Naive thymus-derived CD8-positive, alpha-beta T cell (primary cell): ENCODE measurements at places on chromosomes 7 and 10. TPM values are rescaled to one million over a fixed set of nuclear protein-coding genes. Genes with fewer than 3 reads are reported as not detected.

DNA sequence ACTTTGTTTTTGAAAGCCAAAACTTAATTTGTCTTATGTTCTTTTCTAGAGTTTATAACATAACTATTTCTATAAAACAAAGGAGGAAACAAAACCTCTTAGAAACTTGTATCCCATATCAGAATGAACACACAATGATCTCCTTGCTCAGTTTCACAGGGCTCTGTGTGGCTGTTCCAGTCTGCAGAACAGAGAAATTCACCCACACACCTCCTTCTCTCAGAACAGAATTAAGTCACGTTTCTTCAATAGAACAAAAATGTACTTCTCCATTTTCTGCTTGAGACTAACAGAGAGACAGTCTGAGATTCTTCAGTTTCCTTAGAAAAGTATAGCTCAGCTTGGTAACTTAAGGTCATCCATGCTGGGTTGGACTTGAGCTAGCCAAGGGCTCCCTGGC lies 15.8 kb upstream of the DOCK1 start:
- no peaks in the 10 kb centered on the region for H3K36me3 ChIP-seq
- no peak overlapping the region for H3K4me3 ChIP-seq
- H3K4me1 ChIP-seq, result no peaks in the 10 kb centered on the region
- no peak for DNase-seq
- H3K27me3 ChIP-seq, result no peaks in the 10 kb centered on the region

The C10orf143 gene
- total RNA-seq, result 17.5 TPM

DNA sequence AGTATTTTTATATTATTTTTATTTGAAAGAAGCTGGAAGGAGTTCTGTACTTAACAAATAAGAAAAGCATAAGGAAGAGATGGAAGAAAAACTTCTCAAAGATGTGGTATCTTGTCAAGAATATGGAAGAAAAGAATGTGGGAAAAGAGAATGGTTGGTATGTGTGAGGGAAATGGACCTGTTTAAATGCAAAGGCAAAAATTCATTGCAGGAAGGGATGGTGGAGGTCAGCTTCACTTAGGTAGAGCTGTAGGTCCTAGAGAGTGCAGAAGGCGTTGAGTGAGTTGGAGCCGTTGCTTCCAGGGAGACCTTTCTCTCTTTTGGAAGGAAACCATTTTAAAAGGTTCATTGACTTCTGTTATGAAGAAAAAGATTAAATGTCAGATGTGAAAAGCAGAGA lies 107.3 kb downstream of the EXOC4 start:
- H3K36me3 ChIP-seq, result peaks cover 53% of the 10 kb centered on the region
- no peak overlapping the region for H3K27ac ChIP-seq
- no peak for DNase-seq
- no peak overlapping the region for H3K4me3 ChIP-seq
- H3K27me3 ChIP-seq, result no peaks in the 10 kb centered on the region

The HTR5A gene
- total RNA-seq, result not detected

GRCh38 chr10:116947841-116948529 lies 57.0 kb downstream of the SHTN1 start:
- no peaks in the 10 kb centered on the region for H3K27me3 ChIP-seq
- DNase-seq, result no peak
- no peaks in the 10 kb centered on the region for H3K4me1 ChIP-seq
- no peak overlapping the region for H3K27ac ChIP-seq
- H3K36me3 ChIP-seq, result no peaks in the 10 kb centered on the region

The ITGB8 gene
- not detected for total RNA-seq

GRCh38 chr10:6065835-6066234 lies 3.7 kb upstream of the IL2RA start:
- DNase-seq, result no peak
- H3K27ac ChIP-seq, result no peak overlapping the region
- no peak overlapping the region for H3K4me3 ChIP-seq
- H3K4me1 ChIP-seq, result peaks cover 83% of the 10 kb centered on the region
